ENCODE measurements at places on chromosomes 1 and 21. TPM values are rescaled to one million over a fixed set of nuclear protein-coding genes. Genes with fewer than 3 reads are reported as not detected.

The BECN2 gene
- not detected for total RNA-seq

The KCNH1 gene
- not detected for total RNA-seq

The SH2D1B gene
- total RNA-seq: 250 TPM

The OR2L5 gene
- not detected for total RNA-seq

The PRRX1 gene
- total RNA-seq: not detected

The VTCN1 gene
- not detected for total RNA-seq

The S100A12 gene
- total RNA-seq: not detected

GRCh38 chr1:195332102-195332501 is 1276.1 kb downstream of the KCNT2 start:
- no peaks in the 10 kb centered on the region for H3K4me1 ChIP-seq
- no peaks in the 10 kb centered on the region for H3K36me3 ChIP-seq

DNA sequence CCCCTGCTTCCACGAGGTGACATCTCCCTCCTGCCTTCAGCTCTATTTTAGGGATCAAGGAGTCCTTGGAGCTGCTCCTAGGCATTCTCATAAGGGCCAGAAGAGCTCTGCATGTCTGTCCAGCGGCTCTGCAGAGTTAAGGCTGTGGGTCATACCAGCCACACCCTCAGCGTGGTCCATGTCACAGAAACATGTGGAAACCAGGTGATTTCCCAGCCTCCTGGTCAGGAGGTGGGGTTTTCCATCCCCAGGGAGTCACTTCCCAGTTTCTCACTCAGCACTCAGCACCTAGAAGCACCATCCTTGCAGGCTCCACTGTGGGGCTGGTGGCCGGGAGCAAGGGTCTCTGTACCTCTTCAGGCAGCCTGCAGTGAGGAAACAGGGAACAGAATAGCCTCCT is 1.4 kb upstream of the TNFRSF1B start:
- no peak overlapping the region for H3K4me3 ChIP-seq
- H3K27ac ChIP-seq: no peak overlapping the region
- no peaks in the 10 kb centered on the region for H3K27me3 ChIP-seq
- peaks cover 10% of the 10 kb centered on the region for H3K36me3 ChIP-seq

GRCh38 chr1:115423776-115424175 is 85.7 kb upstream of the NGF start:
- no peak overlapping the region for H3K4me3 ChIP-seq
- no peak for DNase-seq
- H3K27ac ChIP-seq: no peak overlapping the region
- H3K4me1 ChIP-seq: no peaks in the 10 kb centered on the region
- no peaks in the 10 kb centered on the region for H3K36me3 ChIP-seq
- H3K27me3 ChIP-seq: no peaks in the 10 kb centered on the region

DNA sequence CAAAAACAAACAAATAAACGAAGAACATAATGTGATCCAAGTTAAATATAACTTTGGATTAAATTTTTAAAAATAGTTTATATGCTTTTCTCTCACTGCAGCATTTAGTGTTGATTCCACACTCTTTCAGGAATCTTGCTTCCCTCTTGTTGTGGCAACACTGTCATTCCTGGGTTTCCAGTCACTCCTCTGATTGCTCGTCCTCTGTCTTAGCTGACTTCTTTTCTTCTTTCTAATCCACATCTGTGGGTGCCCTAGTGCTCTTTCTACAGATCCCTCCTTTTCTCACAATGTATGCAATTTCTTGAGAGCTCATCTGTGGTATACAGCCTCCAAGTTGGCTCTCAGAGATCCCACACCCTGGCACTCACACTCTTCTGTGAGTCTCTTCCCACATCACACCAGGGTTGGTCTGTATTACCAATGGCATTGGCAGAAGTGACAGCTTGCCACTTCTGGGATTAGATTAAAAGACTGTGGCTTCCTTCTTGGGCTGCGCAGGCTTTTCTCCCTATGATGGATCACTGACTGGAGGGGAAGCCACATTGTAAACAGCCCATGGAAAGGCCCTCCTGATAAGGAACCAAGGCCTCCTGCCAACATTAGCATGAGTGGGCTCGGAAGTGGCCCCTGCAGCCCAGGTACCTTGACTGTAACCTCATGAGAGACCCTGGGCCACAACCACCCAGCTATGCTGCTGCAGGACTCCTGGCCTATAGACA is 11.5 kb upstream of the MYOC start:
- H3K27ac ChIP-seq: no peak overlapping the region
- H3K4me1 ChIP-seq: no peaks in the 10 kb centered on the region
- H3K4me3 ChIP-seq: no peak overlapping the region
- DNase-seq: no peak
- no peaks in the 10 kb centered on the region for H3K27me3 ChIP-seq

- no peaks in the 10 kb centered on the region for H3K36me3 ChIP-seq
- no peak overlapping the region for H3K27ac ChIP-seq
- no peak for DNase-seq
These were observed 6.6 kb downstream of the TBX19 start for GRCh38 chr1:168287237-168287664.

DNA sequence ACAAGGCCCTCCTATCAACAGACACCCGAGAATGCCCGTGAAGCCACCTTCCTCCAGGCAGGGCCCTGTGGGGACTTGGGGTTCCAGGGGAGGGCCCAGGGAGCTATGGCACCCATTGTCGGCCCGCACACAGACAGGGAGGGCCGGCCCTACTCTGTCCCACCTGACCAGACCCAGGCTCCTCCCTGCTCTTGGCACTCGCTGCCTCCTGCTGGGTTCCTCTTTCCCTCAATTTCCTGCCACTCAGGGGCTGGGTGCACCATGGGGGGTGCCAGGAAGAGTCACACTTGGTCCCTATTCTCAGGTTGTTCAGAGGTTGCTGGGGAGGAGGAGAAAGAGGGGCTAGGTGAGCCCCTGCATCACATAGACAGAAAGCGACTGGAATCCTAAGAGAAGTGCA is 8.0 kb upstream of the OXCT2 start:
- no peak for DNase-seq
- no peak overlapping the region for H3K4me3 ChIP-seq
- no peaks in the 10 kb centered on the region for H3K27me3 ChIP-seq
- peaks cover 16% of the 10 kb centered on the region for H3K4me1 ChIP-seq
- no peak overlapping the region for H3K27ac ChIP-seq
- no peaks in the 10 kb centered on the region for H3K36me3 ChIP-seq

DNA sequence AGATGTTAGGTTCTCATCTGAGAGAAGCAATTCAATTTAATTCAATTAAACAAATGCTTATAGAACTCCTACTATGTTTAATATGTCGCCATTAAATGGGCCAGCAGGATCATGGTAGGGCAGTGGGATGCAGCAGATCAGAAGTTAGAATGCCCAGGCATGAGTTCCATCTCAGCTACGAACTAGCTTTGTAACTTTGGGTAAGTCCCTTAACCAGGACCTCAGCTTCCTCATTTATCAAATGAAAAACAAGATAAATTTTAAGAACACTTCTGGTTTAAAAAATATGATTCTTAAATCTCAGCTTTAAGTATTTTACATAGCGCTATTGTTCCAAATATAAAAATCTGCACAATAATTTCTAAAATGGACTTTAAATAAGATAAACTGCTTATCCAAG is 67.5 kb upstream of the GFI1 start:
- H3K4me3 ChIP-seq: no peak overlapping the region
- H3K27me3 ChIP-seq: no peaks in the 10 kb centered on the region
- no peak for DNase-seq
- no peak overlapping the region for H3K27ac ChIP-seq
- H3K4me1 ChIP-seq: no peaks in the 10 kb centered on the region

DNA sequence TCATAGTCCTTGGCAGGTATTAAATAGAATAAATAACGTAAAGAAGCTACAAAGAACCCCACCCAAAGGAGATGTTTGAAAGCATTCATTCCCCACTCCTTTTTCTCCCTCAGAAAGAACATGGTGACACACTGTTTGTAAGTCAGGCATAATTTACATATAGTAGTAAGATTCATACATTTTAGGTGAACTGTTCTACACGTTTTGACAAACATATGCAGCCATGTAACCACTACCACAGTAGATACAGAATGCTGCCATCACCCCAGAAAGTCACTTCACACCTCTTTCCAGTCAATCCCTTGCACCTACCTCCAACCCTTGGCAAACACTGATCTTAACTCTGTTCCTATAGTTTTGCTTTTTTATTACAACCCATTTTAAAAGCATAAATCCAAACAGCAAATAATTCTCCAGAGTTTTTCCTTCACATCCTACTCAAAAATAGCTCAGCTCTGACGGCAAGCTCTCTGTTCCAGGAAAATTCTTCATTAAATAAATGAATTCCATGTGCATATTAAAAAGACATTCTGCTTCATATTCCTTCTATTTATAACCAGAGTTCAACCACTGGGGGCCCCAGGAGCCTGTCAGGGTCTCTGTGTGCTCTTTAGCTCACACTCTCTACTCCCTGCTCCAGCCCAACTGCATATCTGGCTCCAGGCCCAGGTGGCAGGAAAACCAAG is 258.8 kb downstream of the PLPP3 start:
- H3K4me3 ChIP-seq: no peak overlapping the region
- no peaks in the 10 kb centered on the region for H3K36me3 ChIP-seq
- no peak overlapping the region for H3K27ac ChIP-seq
- no peaks in the 10 kb centered on the region for H3K27me3 ChIP-seq
- H3K4me1 ChIP-seq: no peaks in the 10 kb centered on the region
- no peak for DNase-seq

GRCh38 chr1:208048904-208049303 is 138.0 kb upstream of the CD34 start:
- H3K4me3 ChIP-seq: no peak overlapping the region
- DNase-seq: no peak
- H3K36me3 ChIP-seq: no peaks in the 10 kb centered on the region
- no peaks in the 10 kb centered on the region for H3K27me3 ChIP-seq
- no peak overlapping the region for H3K27ac ChIP-seq
- no peaks in the 10 kb centered on the region for H3K4me1 ChIP-seq

DNA sequence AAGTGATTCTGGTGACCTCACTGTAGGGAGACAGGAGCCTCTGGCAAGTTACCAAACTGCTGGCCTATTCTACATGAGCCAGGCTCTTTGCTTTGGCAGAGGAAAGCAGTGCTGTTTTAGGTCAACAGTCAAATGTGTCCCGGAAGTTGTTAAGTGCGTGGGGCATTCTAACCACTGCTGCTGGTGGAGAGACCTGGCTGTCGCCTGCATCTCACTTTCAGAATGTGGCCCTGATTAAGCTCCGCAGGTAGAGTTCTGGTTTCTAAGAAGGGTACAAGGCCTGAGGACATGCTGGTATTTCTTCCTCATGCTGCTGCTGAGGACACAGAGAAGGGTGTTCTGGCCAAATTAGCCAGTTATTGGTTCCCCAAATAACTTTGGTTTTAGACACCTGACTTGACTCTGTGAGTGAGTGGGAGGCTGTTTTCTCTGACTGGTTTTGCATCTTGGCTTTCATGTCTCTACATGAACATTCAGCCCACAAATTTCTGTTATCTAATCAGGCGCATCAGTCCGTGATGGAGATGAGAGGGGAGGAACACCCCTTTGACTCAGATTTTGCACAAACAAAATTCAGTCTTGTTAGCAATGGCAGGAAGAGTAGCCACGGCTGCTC is 120.8 kb downstream of the LMO4 start:
- peak; percentile 36 for DNase-seq
- H3K27me3 ChIP-seq: no peaks in the 10 kb centered on the region
- peaks cover 8% of the 10 kb centered on the region for H3K4me1 ChIP-seq
- H3K36me3 ChIP-seq: no peaks in the 10 kb centered on the region

DNA sequence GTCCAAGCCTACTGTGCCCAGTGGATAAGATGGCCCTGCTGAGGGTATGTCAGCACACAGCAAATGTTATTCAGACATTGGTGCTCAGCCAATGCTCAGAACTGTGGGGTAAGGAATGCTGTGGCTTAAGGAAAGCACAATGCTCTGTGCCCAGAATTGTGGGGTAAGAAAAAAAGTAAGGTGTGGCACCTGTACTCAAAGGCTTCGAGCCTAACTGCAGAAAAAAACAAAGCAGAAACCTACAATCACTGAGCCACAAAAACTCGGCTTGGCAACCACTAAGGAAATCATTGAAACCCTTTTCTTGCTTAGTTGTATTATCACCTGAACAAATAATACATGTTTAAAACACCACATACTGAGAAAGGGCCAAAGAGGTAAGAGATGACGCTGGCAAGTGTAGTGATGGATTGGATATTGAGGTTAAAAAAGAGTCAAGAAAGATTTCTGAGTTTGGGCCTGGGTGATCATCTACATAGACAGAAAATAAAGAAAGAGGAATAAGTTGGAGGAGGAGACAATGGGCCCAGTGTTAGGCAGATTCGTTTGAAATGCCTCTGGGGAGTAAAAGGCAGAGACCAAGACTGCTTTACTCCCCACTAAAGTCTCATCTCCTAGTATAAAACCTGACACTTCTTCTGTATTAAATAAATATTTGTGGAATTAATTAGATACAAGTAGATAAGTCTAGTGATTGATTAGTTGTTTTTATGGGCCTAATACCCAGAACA is 25.9 kb upstream of the ATP1A1 start:
- DNase-seq: peak; percentile 53
- no peaks in the 10 kb centered on the region for H3K4me1 ChIP-seq
- H3K27ac ChIP-seq: no peak overlapping the region

DNA sequence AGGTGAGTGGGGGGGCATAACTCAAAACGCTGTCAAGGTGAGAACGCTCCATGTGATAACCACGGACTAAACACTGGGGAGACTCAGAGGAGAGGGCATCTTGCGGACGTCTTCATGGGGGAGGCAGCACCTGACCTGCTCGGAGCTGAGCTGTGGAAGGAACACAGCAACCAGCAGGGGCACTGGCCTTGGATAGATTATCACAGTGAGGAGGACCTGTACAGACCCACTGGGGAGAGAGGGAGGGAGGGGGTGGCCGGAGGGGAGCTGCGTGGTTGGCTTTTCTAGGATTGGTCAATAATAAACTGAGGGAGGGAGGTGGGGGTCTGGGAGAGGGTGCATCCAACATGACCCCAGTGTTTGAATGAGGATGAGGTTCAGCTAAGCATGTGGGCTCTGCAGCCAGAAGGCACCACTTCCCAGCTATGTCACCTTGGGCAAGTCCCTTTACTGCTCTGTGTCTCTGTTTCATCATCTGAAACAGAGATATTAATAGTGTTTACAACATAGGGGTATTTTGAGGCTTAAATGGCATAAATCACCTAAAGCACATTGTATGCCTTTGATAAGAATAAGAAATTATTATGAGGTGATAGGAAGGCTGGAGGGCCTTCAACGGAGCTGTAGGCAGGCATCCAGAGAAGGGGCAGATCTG is 123.3 kb downstream of the GRIK3 start:
- H3K27ac ChIP-seq: no peak overlapping the region
- no peaks in the 10 kb centered on the region for H3K36me3 ChIP-seq
- H3K4me1 ChIP-seq: no peaks in the 10 kb centered on the region

DNA sequence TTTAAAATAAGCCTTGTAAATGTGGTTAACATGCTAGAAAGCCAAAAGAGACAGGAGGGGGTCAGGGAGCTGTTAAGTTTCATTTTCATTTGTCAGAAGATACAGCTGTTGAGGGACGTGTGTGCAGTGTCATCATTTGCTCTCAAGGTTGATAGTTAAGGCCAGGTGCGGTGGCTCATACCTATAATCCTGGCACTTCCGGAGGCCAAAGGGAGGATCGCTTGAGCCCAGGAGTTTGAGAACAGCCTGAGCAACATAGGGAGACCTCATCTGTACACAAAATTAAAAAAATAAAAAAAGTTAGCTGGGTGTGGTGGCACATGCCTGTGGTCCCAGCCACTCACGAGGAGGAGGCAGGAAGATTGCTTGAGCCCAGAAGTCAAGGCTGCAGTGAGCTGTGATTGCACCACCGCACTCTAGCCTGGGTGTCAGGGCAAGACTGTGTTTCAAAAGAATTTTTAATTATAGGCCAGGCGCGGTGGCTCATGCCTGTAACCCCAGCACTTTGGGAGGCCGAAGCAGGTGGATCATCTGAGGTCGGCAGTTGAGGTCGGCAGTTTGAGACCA is 22.7 kb downstream of the ZBTB8OS start:
- peak overlapping the region; percentile 73 for H3K27ac ChIP-seq
- no peaks in the 10 kb centered on the region for H3K27me3 ChIP-seq
- H3K4me3 ChIP-seq: peak overlapping the region; percentile 13
- DNase-seq: peak; percentile 65
- peaks cover 28% of the 10 kb centered on the region for H3K4me1 ChIP-seq
- peaks cover 8% of the 10 kb centered on the region for H3K36me3 ChIP-seq

Data from natural killer cell (primary cell).